ENCODE measurements at places on chromosomes 13 and 19.

- no peak for DNase-seq
These were observed 17.4 kb upstream of the ATXN8OS start for GRCh38 chr13:70090036-70090723.

- DNase-seq, result no peak
These were observed 5.1 kb upstream of the PRR36 start for GRCh38 chr19:7879111-7879807.

GRCh38 chr13:113820813-113821651, 42.8 kb downstream of the GAS6 start:
- DNase-seq, result no peak

- DNase-seq, result no peak
These were observed 20.5 kb upstream of the RASA3 start for GRCh38 chr13:114152831-114153371.

- DNase-seq, result no peak
These were observed 1694.8 kb upstream of the PCDH20 start for GRCh38 chr13:63110466-63110865.

DNA sequence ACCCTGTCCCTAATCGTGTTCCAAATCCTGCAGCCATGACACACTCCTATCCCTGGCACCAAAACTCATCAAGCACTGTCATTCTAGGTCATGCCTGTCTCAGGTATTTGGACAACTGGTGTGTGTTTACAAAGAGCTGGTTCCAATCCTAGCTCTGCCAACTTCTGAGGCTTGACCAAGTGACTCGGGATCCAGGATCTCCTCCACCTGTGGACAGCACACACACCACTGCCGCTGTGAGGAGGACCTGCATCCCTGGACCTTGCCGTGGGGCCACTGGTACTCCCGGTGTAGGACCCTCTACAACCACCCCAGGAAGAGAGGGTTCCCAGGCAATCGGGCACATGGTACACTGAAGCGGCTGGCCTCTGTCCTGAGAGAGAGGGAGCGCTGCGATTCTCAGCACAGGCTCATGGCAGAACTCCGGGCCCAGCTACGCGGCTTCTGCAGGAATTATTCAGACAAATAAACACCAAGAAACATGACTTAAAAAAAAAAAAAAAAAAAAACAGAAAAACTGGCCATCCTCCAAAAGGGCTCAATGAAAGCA, 20.4 kb downstream of the MLLT1 start:
- DNase-seq, result no peak

DNA sequence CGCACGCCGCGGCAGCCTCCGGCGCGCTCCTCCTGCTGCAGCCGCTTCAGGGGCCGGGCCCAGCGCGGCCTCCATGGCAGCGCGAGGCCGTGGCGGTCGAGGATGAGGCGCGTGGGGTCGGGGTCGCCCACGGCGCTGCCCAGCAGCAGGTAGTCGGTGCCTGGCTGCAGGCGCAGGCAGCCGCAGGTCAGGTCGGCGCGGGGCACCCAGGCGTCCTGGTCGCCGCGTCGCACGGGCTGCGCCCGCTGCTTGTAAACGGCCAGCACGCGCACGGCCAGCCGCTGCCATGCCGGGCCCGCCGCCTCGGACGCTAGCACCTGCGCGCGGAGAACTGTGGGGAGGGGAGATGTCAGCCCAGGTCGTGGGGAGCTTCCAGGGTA, 11.1 kb downstream of the NTN5 start:
- no peak for DNase-seq

GRCh38 chr13:66138172-66138811, 1091.8 kb downstream of the PCDH9 start:
- DNase-seq, result no peak

- no peak for DNase-seq
These were observed 19.7 kb upstream of the ERCC5 start for GRCh38 chr13:102825921-102826706.

- DNase-seq, result no peak
These were observed 511 bp downstream of the GARRE1 start for GRCh38 chr19:34254698-34255432.

DNA sequence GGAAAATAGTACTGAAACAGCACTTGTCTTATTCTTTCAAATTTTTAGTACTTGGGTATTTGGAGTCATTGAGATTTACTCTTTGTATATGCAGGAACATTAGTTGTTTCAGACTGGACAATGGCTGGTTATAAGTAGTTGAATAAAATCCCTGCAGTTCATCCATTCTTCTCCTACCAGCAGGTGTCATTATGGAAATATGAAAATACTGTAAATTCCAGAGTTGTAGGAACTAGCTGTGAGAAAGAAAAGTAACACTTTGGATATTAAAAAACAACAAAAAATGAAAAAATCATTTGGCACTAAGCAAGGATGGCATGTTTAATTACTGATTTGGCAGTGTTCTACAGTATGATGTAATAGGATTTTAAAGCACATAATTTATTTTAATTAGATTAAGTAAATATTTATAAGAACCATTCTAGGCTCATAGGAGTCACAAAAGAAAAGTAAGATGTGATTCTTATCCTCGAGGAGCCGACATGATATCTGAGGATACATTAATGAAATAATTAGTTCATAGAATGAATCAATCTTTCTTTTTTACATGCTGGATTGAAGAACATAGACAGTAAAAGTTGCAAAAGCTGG, 155.3 kb downstream of the KCNRG start:
- DNase-seq, result no peak

GRCh38 chr19:2731181-2731995, 8.4 kb downstream of the SLC39A3 start:
- DNase-seq, result no peak

GRCh38 chr13:53447863-53448262, 419.2 kb downstream of the OLFM4 start:
- no peak for DNase-seq

DNA sequence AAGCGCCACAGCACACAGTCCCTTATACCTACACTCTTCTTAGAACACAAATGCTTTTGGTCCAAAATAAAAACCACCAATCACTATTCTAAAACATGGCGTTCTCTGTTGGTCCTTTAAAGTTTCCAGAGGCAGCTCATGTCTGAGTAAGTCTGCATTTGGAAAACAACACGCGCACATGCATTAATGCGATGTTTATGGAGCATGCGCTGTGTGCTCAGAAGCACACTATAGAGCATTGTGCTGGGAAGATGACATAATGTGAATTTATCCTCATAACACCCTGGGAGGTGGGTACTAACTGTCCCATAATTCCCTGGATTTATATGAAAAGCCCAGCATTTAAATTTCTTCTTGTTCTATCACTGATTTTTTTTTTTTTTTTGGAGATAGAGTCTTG, 10.7 kb downstream of the ZNF682 start:
- DNase-seq, result no peak

GRCh38 chr13:51419001-51419636, 33.7 kb downstream of the INTS6 start:
- no peak for DNase-seq

DNA sequence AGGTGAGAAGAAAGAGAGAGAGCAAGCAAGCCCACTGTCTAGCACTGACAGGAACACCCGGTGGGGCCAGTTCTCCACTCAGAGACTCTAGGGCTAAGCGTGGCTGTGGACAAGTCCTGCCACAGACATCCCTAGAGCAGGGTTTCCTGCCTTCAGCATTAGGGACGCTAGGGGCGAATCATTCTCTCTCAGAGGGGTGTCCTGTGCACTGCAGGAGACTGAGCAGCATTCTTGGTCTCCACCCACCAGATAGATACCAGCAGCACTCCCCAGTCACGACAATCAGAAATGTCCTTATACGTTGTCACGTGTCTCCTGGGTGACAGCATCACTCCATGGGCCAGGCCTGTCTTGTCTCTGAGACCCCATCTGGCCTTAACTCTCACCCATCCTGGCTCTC, 1.5 kb downstream of the OR10H1 start:
- DNase-seq, result no peak
